ENCODE measurements at places on chromosomes 13 and 19.

DNA sequence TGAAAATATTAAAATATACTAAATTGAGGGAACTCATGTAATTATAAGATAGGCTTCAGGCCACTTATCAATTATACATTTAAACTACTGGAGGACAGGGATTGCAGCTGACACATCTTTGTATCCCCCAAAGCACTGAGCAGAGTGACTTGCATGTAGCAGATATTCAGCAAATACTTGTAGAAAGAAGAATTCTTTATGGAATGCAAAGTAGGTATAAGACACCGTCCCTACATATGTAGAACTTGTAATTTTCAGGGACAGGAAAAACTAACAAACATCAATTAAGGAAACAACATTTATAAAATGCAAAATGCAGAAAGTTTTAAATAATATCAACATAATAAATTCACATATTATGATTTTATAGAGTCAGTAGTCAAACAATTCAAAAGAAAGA, 719.2 kb downstream of the OLFM4 start:
- DNase-seq, result no peak

- peak; percentile 81 for DNase-seq
These were observed 1.5 kb downstream of the ZIC5 start for GRCh38 chr13:99969919-99970650.

DNA sequence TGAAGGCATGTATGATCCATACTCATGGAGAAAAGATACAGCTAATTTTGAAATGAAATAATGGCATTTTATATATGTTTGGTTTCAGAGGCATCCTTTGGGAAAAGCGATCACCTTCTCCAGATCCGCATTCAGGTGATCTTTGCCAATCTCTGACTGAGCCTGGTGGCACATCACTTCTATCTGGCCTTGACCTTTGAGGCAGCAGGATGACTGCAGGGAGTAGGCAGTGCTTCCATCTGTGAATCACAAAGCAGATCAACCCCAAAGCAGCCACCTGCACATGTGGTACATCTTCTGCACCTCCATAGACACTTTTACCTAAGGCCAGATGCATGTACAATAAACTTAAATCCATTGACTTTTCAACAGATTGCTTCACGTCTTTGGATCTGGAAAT, 53.4 kb downstream of the SPATA13 start:
- no peak for DNase-seq

GRCh38 chr19:50022823-50023222, 2.3 kb downstream of the VRK3 start:
- no peak for DNase-seq

DNA sequence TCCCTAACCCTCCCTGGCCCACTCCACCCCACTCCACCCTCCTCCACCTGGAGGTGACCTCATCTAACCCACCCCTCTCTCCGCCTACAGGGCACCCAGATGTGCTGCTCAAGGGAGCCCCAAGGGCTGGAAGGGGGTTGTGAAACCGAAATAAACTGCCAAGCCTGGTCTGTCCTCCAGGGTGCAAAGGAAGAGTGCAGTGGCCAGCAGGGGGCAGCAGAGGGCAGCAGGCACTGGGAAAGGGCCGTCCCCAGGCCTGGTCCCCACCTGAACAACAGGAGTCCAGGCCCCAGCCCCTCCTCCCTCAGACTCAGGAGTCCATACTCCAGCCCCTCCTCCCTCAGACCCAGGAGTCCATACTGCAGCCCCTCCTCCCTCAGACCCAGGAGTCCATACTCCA, 8.4 kb upstream of the BCAM start:
- DNase-seq, result peak; percentile 79

DNA sequence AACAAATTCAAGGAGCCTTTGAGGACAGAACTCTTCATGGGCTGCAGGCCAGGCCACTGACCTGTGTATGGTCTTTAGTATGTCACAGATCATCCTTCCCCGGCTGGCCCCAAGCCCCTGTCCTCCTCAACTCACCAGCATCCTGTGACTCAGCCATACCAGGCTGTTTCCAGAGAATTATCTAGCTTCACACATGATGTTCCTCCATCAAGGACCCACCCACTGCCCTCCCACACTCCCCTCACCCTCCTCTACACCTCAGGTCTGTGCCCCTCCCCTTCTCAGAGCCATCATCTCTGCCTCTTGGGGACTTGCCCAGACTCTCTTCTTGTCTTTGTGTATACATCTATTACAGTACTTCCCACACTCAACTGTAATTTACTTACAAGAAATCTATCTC, 14.7 kb downstream of the DCT start:
- no peak for DNase-seq

DNA sequence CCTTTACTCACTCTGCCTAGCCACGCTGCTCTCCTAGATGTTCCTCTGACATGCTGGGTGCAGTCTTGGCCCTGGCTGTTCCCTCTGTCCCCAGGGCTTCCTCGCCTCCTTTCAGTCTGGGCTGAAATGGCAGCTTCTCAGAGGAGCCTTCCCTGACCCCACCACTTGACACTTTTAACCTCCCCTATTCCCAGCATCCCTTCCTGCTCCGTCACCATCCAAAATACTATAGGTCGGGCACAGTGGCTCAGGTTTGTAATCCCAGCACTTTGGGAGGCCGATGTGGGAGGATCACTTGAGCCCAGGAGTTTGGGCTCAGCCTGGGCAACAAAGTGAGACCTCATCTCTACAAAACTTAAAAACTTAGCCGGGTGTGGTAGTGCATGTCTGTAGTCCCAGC, 2.6 kb downstream of the FAM187B start:
- DNase-seq, result no peak

DNA sequence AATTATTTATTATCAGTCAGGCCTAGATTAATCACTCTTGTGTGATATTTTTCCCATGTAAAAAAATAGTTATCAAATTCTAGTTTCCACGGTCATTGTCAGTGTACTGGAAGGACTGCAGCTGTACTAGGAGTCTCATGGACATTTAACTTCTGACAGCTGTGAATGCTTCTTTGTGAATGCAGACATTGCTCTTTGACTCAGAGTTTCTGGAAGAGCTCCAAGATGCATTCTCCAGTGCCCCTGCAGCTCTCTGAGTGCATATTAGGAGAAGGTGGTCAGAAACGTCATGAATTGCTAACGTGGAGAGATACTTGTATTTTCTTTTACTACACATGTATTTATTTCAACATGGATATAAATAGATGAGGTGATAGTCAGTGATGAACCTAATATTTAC, 9.7 kb upstream of the SLITRK5 start:
- DNase-seq, result no peak

DNA sequence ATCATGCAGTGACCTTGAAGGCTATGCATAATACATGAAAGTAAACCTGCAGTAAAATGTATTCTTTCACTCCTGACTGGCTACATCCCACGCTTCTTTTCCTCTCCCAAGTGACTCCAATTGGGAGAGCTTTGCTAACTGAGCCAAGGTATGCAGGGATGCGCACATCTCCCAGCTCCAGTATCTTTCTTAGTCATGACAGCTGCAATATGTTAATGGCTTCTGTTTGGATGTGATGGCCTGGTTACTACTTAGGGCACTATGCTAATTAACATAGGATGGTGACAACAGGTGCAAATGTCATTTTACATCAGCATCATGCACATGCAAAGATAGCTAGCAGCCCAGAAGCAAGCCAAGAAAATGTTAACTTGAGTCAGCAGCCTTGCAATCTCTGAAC, 134.7 kb downstream of the POU4F1 start:
- DNase-seq, result no peak

DNA sequence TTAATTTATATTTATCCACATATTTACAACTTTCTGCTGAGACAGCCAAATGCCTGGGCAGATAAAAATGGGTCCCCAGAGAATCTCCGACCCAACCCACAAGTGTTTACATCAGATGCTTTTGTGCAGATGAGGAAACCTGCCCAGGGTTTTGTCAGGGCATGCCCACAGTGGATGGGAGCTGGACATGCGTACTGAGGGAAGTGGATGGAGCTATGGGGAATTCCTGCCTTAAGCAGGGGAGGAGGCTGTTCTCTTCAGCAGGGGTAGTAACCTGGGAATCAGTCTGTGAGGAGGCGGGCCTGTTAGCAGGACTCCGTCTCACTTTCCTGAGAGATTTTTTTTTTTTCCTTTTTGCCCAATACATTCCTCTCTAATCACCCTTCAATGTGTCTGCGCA, 122.9 kb downstream of the RFC3 start:
- DNase-seq, result no peak

DNA sequence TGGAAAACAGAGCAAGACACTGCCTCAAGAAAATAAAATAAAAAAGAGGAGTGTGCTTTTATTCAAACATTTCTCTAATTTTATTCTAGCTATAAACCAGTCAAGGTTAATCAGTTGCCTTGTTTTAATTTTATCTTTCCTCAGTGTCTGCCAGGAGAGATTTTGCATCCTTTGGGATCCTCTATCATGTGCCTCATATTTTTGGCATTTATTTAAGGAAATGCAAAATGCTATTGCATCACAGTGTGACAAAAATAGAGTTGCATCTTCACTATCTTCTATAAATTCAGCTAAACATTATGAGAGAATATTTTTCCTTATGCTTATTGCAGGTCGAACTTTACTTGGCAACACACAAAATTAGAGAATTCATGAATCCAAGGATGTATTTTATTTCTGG, 639.0 kb upstream of the KLF12 start:
- no peak for DNase-seq

DNA sequence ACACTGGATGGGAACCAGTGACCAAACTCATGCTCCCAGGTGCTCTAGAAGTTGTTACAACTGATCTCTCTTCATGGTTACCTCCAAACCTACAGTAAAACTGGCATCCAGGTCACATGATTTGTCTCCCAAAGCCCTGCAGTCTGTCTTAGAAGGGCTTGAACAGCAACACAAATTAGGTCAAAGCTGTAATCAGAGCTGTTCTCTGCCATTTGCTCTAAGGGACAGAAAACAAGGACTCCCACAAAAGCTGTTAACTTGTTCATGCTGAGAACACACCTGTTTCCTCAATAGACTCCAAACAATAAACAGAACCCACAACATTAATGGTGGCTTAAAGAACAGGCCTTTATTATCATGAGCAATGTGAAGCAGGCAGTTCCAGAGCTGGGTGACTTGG, 8.0 kb downstream of the ZNF671 start:
- no peak for DNase-seq

DNA sequence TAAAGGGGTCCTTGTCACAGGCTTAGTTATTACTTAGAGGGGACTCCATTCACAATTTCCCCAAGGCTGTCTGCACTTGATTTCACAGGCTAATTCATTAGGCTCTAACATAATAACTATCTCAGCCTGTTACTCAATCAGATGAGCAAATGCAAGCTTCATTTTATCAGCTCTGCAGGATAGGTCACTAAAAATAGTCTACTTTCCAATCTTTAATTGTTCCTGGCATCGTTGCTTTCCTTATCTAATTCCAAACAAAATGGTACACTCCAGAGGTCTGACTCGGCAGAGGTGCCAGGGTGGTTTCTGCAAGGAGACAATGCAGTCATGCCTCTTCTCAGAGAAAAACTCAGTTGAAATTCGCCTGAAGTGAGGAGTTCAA, 69.7 kb upstream of the SLC15A1 start:
- no peak for DNase-seq

DNA sequence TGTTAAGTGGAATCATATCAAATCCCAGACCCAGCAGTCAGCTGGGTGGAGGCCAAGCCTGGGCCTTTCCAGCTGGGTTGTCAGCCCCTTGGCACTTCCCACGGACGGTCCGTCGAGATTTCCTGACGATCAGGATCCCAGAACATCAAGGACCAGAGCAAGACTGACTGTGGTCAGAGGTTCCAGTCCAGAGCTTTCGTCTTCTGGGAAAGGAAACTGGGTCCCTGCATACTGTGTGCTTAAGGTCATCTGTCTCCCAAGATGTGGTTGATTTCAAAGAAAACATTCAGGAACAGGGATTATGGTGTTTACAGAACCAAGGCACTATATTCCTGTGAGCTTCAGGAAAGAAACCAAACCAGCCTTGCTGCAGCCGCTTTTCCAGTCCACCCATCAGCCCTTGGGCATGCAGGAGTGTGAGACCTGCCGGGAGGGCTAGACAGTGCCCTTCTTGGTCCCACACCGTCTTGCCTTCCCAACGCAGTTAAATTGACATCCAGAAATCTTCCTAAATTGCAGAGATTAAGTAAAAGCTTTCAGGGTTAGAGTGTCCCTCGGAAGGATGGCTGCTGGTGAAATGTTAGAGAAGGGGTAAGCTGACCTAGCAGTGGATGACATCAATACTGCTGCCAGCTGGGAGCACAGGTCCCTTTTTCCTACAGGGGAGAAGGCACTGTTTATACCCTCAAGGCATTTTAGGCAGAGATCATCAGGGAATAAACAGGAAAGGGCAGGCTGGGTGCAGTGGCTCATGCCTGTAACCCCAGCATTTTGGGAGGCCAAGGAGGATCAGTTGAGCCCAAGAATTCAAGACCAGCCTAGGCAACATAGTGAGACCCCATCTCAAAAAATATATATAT, 5.0 kb upstream of the C19orf33 start:
- DNase-seq, result no peak

GRCh38 chr13:114130837-114131582, 1.4 kb downstream of the RASA3 start:
- no peak for DNase-seq

DNA sequence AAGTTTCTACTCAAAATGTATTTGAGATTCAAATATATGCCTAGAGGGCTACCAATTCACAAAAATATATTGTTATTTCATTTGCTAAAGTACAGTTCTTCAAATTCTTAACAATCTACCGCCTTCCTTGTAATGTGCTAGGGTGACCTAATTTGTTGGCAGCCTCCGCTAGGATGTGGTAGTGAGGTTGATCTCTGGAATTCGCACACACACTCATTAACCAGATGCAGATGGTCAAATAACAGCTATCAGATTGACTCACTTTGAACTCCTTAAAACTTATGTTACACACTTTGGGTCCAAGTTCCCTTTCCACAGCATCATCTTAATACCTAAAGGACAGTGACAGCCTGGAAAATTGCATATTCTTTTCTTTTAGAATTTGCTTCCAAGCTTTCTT, 367.3 kb downstream of the DCT start:
- DNase-seq, result no peak

DNA sequence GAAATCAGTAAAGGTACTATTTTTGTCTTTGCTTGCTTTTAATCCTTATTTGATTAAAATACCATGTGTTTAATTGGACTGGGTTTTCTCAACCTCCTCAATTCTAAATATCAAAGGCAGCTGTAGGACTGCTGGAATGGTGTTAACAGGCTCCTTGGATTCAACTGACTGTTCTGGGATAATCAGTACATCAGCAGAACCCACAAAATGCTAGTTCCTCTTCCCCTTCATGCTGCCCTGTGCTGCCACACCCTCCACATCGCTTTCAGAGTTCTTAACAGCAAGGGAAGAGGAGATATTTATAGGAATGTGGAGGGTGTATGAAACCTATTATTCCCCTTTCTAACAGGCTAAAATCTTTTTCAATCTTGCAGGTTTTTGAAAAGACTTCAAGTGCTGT, 82.4 kb downstream of the KCTD12 start:
- DNase-seq, result no peak

- DNase-seq, result no peak
These were observed 60.1 kb downstream of the KLF2 start for GRCh38 chr19:16384688-16385087.

GRCh38 chr13:94369972-94370436, 109.5 kb downstream of the DCT start:
- DNase-seq, result no peak
